AG04449 (cell line): ENCODE measurements at places on chromosomes 1 and 21.
A peak's percentile ranks its signal among the peaks of the same experiment; 100 is the strongest.

GRCh38 chr1:153534925-153535241 lies 908 bp downstream of the S100A6 start:
- no peak for DNase-seq

DNA sequence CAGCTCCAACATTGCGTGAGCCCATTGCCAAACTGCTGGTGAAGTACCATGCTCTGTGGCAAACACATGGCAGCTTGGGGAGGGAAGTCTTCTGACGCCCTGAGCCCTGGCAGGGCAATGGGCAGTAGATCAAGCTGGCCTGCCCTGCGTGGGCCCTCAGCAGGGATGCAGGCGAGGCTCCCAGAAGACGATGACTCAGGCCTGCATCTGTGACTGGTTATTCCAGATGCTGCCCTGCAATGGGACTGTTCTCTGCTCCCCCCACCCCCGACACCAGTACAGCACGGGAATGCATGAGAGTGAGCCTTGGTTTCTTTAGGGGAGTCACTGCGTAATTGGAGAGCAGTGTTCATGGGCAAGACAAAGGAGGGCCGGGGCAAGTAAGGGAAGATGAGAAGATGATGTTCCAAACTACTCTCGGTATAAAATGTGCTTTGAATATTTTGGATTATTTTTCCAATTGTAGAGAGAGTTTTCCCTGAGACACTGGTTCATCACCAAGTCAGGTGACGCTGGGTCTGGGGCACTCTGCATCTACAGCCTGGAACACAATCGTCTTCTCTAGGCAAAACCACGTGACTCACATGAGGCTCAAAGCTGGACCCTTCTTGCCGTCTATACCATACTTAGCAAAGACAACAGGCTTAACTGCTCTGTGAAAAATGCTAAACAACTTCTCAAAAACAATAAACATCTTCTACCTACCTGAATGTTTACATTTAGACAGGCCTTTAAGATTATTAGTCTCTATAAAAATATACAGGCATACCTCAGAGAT lies 9.0 kb upstream of the C1orf198 start:
- no peak for DNase-seq

- DNase-seq = no peak
Measured at GRCh38 chr1:114118351-114118990, 35.2 kb downstream of the SYT6 start.

- DNase-seq = no peak
Measured at GRCh38 chr1:212554401-212554800, 54.2 kb upstream of the ATF3 start.

GRCh38 chr1:28329395-28330153 lies 734 bp downstream of the MED18 start:
- DNase-seq = no peak

- DNase-seq = no peak
Measured at GRCh38 chr1:164191191-164191590, 367.8 kb upstream of the PBX1 start.

DNA sequence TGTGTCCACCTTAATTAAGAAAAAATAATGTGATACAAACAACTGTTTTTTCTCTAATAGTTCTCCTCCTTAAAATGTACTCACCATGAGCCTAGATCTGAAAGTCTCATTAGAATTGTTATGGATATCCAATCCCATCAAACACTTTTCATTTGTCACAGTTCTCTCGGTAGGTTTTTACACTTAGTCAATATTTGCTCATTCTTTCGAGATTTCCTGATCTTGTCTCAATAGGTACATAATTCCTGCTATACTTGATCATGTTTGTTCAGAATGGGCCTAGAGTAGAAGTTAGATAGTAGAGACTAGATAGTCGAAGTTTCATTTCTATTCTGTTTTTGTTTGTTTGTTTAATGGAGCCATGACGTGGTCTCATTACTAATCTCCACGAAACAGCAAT lies 2005.7 kb downstream of the NCAM2 start:
- DNase-seq = no peak

GRCh38 chr1:211908453-211908852 lies 77.9 kb upstream of the LPGAT1 start:
- no peak for DNase-seq

GRCh38 chr1:12715896-12716437 lies at the start of gene AADACL3:
TSS of gene AADACL3 (plus strand) at chr1:12716110. CDS start at chr1:12716177, 67 bp downstream.
- DNase-seq = no peak

- DNase-seq = no peak
Measured at GRCh38 chr21:44024887-44025353, 12.8 kb downstream of the TRAPPC10 start.

GRCh38 chr1:84089465-84089864 lies 54.6 kb upstream of the PRKACB start:
- no peak for DNase-seq

DNA sequence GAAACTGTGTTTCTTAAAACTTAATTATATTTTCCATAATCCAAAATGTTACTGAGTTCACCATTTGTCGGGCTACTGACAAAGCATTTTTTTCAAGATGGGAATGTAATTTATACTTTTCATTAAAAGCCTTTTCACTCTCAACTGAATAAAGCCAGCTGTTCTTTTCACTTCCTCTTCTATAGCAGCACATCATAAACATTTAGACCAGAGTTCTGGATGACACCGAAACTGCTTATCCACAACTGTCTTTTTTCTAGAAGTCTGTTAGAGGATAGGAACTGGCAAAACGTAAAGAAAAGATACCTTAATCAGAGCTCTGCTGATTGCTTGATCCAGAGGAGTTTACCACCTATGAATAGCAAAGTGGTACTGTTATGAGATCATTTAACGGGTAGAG lies 594.7 kb downstream of the ADGRL2 start:
- DNase-seq = no peak

GRCh38 chr1:226125831-226126230 lies 60.7 kb downstream of the ACBD3 start:
- no peak for DNase-seq

- no peak for DNase-seq
Measured at GRCh38 chr1:58477390-58477789, 69.1 kb downstream of the OMA1 start.

DNA sequence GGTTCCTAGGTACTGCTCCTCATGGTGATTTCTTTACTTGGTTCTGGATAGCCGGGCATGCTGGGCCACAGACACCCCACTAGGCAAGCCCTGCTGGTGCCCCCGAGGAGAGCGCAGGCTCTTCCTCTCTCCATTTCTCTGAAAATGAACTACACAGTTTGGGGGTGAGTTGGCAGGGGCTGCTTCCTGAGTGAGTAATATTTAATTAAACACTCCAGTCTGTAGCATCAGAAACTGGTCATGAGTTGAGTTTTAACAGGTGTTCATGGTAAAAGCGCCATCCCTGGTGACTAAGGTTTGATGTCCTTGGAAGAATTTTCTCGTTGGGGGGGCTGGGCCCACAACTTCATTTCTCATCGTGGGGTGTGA lies 1.7 kb downstream of the SPSB1 start:
- no peak for DNase-seq

DNA sequence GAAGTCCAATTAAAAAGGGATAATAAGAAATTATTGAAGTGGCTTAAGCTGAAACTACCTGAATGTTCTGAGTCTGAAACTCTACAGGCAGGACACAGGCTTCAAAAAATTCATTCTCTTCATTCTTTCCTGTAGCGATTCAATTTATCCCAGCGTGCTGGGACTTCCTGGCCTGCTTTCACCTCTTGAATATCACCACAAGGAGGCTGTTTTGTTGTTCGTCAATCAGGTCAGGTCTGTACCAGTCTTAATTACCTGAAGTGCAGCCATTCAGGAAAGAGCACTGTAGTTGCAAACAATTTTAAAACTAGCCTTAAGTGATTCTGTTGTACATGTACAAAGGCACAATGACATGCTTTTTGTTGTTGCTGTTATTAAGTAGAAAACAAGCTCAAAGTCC lies 38.4 kb downstream of the FYB2 start:
- DNase-seq = no peak

- no peak for DNase-seq
Measured at GRCh38 chr1:207004931-207005830, 27.4 kb downstream of the C1orf116 start.

GRCh38 chr1:93588206-93588605 lies 93.4 kb downstream of the BCAR3 start:
- no peak for DNase-seq

- peak; percentile 33 for DNase-seq
Measured at GRCh38 chr1:58409890-58410289, 136.6 kb downstream of the OMA1 start.

GRCh38 chr1:15443281-15443680 lies 5.0 kb downstream of the CTRC start:
- no peak for DNase-seq

- no peak for DNase-seq
Measured at GRCh38 chr1:205310976-205311704, 10.4 kb downstream of the NUAK2 start.

DNA sequence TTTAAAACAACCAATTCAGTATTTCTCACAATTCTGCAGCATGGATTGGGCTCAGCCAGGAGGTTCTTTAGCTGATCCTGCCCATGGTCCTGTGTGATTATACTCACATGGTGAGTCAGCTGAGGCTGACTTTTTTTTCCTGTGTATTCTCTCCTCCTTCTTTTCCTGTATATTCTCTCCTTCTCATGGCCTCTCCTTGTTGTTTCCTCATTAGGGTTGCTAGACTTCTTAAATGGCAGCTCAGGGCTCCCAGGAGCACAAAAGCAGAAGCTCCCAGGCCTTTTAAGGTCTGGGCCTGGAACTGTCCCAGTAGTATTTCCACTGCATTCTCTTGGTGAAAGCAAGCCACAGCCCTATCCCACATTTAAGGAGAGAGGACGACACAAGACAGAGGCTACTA lies 26.8 kb downstream of the VANGL1 start:
- DNase-seq = no peak

GRCh38 chr1:983798-984475 lies 2.0 kb upstream of the PERM1 start:
- DNase-seq = no peak

DNA sequence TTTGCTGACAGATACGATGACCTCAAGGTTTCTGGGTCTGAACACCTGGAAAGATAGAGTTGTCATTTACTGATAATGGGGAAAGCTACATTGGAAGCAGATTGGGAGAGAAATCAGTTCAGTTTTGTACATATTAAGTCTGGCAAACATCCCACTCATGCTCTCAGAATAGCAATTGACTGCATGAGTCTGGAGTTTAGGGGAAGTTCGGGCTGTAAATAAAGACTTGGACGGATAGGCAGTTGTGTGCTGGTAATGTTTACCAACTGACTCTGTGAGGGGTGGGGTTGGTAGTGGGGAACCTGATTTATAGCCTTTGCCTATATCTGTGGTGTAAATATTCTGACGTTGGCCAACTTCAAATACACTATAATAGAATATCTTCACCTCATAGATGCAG lies 4.0 kb downstream of the H6PD start:
- no peak for DNase-seq

DNA sequence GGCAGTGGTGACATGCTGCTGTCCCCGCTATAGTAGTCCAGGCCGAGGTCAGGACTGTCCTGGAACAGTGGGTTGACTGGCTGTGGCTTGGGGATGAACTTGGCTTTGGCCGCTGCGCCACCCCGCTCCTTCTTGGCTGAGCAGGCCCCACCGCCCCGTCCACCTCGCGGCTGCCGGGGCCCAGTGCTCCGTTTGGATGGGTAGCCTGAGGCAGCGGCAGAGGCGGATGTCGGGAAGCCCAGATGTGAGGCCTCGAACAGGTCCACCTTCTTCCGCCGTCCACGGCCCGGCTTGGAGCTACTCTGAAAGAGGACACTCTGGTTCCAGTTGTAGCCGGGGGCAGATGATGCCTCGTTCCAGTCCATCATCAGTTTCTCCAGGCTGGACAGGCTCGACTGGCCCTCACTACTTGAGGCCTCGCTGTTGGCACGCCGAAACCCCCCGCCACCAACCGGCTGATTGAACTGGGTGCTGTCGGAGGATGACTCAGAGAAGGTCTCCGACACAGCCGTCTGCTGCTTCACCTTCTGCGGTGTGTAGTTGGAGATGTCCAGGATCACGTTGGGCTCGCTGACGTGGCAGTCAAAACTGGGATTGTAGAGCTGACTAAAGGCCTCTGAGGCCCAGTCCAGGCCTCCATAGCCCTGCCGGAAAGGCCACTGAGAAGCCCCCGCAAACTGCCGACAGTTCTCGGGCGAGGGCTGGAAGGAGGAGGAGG lies 55.6 kb downstream of the AHDC1 start:
- DNase-seq = no peak
